CD8-positive, alpha-beta T cell (primary cell): ENCODE measurements at places on chromosomes 16 and 17.
A peak's percentile ranks its signal among the peaks of the same experiment; 100 is the strongest.

DNA sequence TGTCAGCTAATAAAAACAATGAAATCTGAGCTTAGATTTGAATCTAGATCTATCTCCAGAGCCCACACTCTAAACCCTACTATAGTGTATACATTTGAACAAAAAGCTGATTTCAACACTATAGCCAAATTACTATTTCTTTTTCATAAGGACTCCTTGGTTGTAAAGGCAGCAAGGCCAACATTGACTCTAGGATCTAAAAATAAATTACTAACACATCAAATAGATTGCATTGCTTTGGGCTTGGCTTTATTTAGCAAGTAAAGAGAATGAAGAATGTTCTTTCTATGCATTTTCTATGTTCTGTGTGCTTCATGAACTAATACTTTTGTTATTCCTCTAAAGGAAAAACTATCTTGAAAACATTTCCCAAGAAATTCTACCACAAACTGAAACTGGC is 5.3 kb downstream of the GOSR1 start:
- no peak for DNase-seq

DNA sequence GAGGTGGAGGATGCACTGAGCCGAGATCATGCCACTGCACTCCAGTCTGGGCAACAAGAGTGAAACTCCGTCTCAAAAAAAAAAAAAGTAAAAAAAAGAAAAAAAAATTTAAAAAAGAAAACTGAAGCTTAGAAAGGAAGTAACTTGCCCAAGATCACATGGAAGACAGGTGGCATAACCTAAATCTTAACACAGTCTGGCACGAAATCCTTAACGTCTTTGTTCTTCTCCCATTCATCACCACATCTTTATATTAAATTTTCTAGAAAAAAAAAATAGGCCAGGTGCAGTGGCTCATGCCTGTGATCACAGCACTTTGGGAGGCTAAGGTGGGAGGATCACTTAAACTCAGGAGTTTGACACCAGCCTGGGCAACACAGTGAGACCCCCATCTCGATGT is 9.3 kb downstream of the WDR59 start:
- DNase-seq = no peak

- DNase-seq = peak; percentile 85
These were observed at the start of gene NLE1 for GRCh38 chr17:35141681-35142466. Gene NLE1, minus strand, starts transcription at chr17:35142303. Its CDS starts 28 bp downstream, at chr17:35142275.

DNA sequence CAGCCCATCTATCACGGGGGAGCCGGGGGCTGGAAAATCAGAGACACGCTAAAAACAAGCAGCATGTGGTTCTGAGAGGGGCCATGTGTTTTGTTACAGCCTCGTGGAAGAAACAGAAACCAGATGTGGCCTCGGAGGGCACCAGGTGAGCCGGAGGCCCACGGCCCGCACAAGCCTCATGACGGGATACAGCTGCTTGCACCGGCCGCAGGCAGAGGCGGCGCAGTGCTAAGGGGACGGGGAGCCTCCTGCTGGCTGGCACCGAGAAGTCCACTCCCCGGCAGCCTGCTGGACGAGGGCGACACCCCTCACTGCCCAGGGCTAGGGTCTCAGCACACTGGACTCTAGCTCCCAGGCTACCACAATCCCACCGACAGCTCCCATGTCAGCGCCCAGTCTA is 19.2 kb downstream of the NDUFAF8 start:
- DNase-seq = no peak

- DNase-seq = no peak
These were observed 57.3 kb downstream of the CEP95 start for GRCh38 chr17:64564098-64564497.

GRCh38 chr17:50745631-50746030 is 21.7 kb downstream of the ANKRD40CL start:
- DNase-seq = no peak

DNA sequence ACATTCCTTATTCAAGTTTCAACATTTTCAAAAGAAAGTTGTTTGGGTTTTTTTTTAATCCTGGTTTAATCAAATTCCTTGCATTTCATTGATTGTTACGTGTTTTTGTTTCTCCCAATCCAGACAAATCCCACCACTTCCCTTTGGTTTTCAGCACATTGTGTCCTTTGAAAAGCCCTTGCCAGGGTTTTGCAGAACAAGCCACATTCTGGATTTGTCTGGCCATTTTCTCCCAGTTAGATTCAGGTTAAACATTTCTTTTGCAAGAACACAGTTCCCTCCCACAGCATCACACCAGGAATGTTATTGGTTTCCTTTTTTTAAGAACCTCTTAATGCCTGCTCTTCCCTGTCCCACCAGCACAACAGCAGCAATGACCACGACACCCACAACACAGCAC is 278.0 kb upstream of the SALL1 start:
- no peak for DNase-seq

- DNase-seq = no peak
These were observed 615 bp downstream of the NHERF2 start for GRCh38 chr16:2027024-2028010.

DNA sequence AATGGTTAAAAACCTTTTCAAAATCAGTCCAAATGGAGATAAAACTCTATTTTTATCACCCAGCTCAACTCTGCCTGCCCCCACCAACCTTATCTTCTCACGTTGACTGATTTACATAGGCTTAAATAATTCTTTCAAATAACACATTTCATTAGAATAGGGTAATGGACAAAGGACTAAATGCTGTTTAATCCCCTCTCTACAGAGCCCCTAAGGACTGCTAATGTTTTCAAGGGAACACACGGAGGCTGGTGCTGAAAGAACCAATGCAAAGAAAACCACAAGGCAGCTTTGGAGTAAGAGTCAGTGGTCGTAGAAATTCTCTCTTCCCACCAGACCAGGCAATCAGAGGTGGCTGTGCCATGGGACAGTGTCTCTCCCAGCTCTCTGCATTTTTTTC is 445.7 kb upstream of the MAF start:
- DNase-seq = no peak

GRCh38 chr17:33377837-33378595 is 84.9 kb upstream of the ASIC2 start:
- no peak for DNase-seq

- no peak for DNase-seq
These were observed 7.6 kb downstream of the CD300LD start for GRCh38 chr17:74584292-74585060.

DNA sequence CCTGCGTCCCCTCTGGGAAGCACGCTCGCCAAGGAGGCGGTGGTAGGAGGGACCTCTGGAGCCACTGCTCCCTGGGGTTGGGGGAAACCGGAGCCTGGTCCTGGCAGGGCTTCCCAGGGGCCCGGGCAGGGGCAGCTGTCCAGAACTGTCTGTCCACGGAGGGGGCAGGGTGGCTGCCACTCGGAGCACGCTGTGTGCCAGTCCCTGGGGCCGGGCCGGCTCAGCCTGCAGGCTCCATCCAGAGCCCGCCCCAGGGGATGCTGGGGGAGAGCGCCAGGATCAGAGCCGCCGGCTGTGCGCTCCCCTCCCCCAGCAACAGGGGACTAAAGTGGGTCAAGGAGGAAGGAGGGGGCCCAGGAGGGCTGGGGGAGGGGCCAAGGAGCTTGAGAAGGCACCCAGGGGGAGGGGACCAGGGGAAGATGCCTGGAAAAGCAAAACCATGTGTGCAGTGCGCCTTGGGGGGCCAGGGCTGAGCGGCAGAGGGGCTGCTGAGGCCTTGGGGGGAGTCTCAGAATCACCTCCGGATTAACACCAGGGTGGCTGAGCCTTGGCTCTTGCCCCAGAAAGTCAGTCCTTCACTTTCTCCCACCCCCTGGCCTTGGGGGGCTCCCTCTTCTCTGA is 21.3 kb downstream of the ZNF423 start:
- DNase-seq = no peak

DNA sequence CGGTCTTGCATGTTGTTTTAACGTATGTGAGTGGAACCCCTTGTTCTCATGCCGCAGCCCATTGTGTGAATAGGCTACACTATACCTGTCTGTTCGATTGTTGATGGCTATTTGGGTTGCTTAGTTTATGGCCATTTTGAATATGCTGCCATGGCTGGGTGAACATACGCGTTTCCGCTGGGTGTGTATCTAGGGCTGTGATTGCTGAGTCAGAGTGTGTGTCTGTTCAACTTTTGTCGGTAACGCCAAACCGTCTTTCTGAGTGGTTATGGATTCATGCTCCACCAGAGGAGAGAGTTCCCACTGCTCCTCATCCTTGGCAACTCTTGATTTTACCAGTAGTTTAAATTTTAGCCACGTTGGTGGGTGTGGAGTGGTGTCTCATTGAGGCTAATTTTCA is 77.0 kb downstream of the METRNL start:
- DNase-seq = no peak

GRCh38 chr17:5585836-5586521 is 1.7 kb upstream of the NLRP1 start:
- peak; percentile 47 for DNase-seq
